Body of pancreas (tissue), 4 donors: ENCODE measurements at places on chromosomes 6 and 20. TPM values are rescaled to one million over a fixed set of nuclear protein-coding genes. Genes with fewer than 3 reads are reported as not detected.
A peak's percentile ranks its signal among the peaks of the same experiment; 100 is the strongest.

GRCh38 chr20:45857882-45858216 is 435 bp downstream of the ZSWIM3 start:
- DNase-seq: no peak

DNA sequence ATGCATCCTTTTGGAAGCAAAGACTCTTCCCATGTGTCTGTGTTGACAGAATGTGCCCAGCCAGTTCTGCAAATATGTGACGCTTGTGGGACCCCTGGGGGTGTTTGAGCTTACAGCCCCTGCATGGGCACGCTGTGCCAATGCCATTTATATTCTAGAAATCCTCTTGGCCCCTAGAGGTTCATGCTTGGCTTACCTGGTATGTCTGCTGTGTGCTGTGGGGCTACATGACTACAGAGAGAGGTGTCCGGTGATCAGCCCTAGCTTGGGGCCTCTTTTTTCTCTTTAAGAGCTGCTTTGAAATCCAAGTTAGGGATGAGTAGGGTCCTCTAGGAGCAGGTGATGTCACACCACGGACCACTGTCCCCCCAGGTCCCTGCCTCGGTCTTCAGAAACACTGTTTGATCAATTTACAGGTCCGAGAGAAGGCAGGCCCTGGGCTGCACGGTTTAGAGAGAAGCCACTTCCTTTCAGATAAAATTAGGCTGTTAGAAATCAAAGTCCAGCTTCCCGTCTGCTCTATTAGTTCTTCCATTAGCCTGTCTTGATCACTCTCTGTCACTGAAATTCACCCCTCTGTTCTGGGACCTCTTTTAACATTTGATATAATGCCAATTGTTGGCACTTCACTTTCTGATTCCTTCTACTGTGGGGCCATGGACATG is 26.5 kb downstream of the BCAS4 start:
- DNase-seq: no peak

Gene LATS1
- 12.7 TPM for total RNA-seq

DNA sequence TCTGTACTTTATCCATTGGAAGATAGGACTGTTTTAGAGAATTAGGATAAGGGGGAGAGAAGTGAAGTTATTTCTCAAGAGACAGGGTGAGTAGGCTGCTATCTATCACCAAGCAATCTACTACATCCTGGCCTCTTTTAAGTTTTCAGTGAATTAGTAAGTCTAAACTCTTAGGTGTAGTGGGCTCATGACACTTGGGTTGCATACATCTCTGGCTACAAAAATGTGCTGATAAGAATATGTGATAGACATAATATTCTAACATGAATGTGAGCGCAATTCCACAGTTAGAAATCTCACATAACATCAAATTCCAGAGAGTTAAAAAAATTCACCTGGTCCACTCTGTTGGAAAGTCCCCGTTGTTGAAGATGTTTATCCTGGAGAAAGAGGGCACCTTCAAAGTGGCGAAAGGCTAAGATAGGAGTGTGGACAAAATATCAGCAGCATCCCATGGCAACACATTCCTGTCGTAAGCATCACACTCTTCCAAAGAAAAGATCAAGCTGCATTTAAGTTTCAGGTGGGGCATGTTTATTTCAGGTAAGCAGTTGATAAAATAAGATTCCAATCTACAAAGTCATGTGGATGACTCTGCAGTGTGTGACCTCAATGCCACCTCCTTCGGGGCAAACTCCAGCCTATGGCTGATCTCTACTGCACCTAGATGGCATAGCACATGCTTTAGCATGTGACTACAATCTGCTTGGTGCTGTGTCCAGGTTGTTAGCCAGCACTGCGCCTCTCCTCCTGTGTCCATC is 111.7 kb upstream of the NEDD9 start:
- no peak for DNase-seq

- DNase-seq: peak; percentile 79
These were observed 2.0 kb downstream of the COL9A3 start for GRCh38 chr20:62818592-62819493.

DNA sequence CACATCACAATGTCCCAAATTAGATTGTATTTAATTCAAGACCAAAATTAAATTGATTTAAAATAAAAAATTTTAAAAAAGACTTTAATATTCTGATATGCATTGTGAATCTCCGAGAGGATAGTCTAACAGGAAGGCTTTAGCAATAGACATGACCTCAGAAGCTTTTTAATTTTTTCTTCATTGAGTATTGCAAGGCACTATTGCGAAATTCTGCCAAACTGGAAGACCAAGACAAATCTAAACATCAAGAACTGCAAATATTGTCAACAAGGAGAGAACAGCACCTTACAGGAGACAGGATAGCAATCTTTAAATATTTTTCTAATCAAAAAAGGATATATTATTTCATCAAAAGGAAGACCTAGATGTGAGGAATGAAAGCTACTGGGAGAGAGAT is 56.9 kb downstream of the BMP5 start:
- no peak for DNase-seq

- DNase-seq: no peak
These were observed 330.5 kb downstream of the EPHA7 start for GRCh38 chr6:93088621-93089501.

DNA sequence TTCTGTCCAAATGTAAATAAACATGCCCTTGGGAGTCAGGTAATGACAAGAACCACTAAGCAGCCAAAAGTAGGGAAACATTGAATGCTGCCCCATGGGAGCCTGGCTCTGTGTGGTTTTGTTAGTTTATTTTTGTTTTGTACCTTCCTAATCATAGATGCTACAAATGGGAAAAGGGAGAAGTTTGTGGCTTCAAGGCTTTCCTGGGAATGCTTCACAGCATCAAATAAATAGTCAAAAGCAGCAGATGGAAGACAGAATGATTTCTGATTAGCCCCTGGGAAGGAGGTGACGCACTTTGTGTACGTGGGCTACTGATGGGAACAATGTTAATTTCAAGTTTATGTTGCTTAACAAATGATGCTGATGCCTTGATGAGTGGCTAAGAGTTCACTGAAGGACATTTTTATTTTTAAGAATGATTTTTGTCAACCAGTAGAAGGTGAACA is 532.7 kb downstream of the BCKDHB start:
- DNase-seq: no peak

GRCh38 chr6:100468016-100468622 is 3.4 kb upstream of the SIM1 start:
- DNase-seq: no peak
